ENCODE measurements at places on chromosomes 6 and 20. TPM values are rescaled to one million over a fixed set of nuclear protein-coding genes. Genes with fewer than 3 reads are reported as not detected.

GRCh38 chr6:160217073-160217472 lies 41.5 kb downstream of the SLC22A2 start:
- DNase-seq, result no peak
- H3K4me3 ChIP-seq, result no peak overlapping the region
- no peaks in the 10 kb centered on the region for H3K4me1 ChIP-seq
- no peaks in the 10 kb centered on the region for H3K27me3 ChIP-seq
- no peak overlapping the region for H3K27ac ChIP-seq
- H3K36me3 ChIP-seq, result no peaks in the 10 kb centered on the region

- no peaks in the 10 kb centered on the region for H3K4me1 ChIP-seq
- H3K27me3 ChIP-seq, result no peaks in the 10 kb centered on the region
- H3K36me3 ChIP-seq, result no peaks in the 10 kb centered on the region
These were observed 370.7 kb upstream of the AGPAT4 start for GRCh38 chr6:161644521-161644920.

DNA sequence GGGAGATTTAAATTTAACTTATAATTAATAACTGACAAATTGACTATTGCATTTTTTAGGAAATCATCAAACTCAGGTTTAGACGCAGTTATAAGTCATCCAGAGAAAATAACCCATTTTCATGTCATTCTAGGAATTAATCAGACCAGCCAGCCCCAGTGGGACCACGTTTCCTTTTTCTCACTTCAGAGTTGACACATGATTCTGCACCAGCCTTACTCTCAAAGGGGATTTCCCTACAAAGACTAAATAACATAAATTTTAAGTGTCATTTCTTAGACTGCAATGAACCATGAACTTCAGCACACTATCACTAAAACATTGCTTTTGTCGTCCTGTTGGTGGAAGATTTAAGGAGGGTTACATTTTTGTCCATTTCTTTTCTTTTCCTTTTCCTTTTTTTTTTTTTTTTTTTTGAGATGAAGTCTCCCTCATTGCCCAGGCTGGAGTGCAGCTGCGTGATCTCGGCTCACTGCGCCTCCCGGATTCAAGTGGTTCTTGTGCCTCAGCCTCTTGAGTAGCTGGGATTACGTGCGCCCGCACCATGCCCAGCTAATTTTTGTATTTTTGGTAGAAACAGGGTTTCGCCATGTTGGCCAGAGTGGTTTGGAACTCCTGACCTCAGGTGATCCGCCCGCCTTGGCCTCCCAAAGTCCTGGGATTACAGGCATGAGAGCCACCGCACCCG lies 3.6 kb downstream of the IPCEF1 start:
- H3K4me3 ChIP-seq, result no peak overlapping the region
- H3K27me3 ChIP-seq, result no peaks in the 10 kb centered on the region
- no peaks in the 10 kb centered on the region for H3K4me1 ChIP-seq
- H3K36me3 ChIP-seq, result no peaks in the 10 kb centered on the region
- DNase-seq, result no peak

- no peaks in the 10 kb centered on the region for H3K4me1 ChIP-seq
- H3K36me3 ChIP-seq, result no peaks in the 10 kb centered on the region
- no peaks in the 10 kb centered on the region for H3K27me3 ChIP-seq
- peak overlapping the region; percentile 90 for H3K27ac ChIP-seq
- DNase-seq, result no peak
These were observed 549 bp upstream of the CSE1L start for GRCh38 chr20:49045440-49046086.

DNA sequence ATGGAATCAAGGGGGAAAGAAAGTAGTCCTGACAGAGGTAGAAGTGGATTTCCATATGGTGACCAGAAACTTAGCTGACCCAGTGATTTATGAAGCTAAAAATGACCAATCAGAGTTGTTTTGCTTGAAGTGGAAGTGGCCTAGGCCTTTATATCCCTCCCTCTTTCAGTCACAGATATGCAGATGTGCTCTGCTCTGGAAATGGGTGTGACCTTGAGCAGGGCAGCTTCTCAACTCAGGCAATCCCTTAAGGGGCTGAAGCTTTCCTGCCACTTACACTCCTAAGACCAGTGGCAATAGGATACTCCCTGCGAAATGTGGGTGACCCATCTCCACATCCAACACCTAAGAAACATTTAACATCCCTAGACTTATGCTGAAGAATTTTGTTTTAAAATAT lies 256.6 kb downstream of the EYS start:
- H3K4me1 ChIP-seq, result no peaks in the 10 kb centered on the region
- H3K4me3 ChIP-seq, result no peak overlapping the region
- no peak for DNase-seq
- H3K27ac ChIP-seq, result no peak overlapping the region

DNA sequence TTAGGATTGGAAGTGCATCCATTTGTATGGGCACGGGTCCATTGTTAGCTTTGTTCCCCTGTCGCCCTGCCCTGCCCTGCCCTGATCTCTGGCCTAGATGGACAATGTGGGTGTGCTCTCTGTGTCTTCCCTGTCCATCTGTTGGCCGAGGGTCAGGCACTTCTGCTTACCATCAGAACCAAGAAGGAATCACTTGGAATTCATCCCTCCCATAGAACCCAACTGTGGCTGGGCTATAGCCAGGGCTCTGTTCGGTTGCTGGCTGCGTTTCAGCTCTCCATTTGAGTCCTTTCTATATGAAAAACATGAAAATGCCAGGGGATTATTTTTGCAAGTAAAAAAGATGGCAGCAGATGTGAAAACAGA lies 26.6 kb upstream of the TULP4 start:
- no peaks in the 10 kb centered on the region for H3K36me3 ChIP-seq
- DNase-seq, result no peak
- H3K27ac ChIP-seq, result peak overlapping the region; percentile 39
- no peak overlapping the region for H3K4me3 ChIP-seq

- H3K36me3 ChIP-seq, result no peaks in the 10 kb centered on the region
- no peaks in the 10 kb centered on the region for H3K27me3 ChIP-seq
- no peaks in the 10 kb centered on the region for H3K4me1 ChIP-seq
- no peak overlapping the region for H3K4me3 ChIP-seq
These were observed 32.5 kb upstream of the VEGFA start for GRCh38 chr6:43737272-43738081.

DNA sequence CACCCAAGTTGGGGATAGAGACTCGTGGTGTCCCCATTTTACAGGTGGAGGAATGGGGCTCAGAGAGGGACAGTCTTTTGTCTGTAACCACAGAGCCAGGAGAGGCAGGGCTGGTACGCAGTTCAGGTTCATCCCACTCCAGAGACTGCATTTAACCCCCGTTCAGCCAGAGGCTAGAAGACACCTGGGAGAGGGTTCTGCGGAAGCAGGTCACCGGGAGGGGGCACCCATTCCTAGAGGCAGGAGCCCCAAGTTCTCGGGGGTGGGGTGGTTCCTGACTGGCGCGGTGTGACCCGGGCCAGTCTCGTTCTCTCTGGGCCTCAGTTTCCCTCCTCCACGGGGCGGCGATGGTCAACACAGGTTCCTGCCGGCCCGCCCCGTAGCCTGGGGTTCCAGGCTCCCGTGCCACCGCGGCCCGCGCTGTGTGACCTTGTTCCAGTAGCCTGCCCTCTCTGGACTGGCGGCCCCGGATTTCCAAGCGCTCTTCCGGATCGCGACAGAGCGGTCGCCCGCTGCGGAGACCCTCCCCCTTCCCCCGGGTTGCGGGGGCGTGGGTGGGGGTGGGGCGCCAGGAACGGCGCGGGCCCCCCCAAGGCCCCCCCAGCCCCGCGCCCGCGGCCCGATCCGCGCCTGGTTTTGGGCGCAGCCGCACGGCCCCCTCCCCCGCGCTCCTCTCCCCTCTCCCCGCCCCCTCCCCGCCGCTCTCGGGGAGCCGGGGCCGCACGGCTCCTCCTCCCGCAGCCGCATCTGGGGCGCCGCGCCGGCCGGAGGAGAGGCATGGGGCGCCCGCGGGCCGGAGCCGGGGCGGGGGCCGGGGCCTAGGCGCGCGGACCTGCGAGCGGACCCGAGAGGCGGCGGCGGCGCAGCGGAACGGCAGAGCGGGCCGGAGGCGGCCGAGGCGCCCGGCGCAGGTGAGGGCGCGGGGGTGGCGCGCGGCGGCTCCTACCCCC lies at the start of gene DLGAP4:
Gene DLGAP4, plus strand, starts transcription at position 738 of the 950 bp plus-strand sequence. CDS start 125,379 bp downstream, outside the sequence.
- H3K27me3 ChIP-seq, result peaks cover 5% of the 10 kb centered on the region
- peak within 1 kb of the TSS; percentile 69 for H3K4me3 ChIP-seq
- peaks cover 7% of the 10 kb centered on the region for H3K4me1 ChIP-seq
- H3K27ac ChIP-seq, result no peak within 1 kb of the TSS
- DNase-seq, result no peak

DNA sequence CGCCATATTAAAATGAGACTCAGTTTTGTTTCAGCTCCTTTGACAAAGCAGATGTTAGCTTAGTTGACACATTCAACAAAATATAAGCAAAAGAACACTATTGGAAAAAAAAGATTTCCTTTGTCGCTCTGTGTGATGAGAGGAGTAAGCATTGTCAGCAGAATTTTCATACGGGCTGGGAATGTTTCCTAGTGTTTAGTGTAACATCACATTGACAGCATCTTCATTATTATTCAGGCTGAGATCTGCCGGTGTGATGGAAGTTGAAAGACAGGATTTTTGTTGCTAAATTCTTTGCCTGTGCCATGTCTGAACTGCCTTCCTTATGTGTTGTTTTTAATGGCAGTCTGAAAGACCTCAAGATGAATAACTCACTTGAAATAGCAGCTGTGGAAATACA lies 49.1 kb downstream of the GRM1 start:
- peaks cover 5% of the 10 kb centered on the region for H3K27me3 ChIP-seq
- DNase-seq, result no peak
- no peak overlapping the region for H3K4me3 ChIP-seq
- no peak overlapping the region for H3K27ac ChIP-seq

DNA sequence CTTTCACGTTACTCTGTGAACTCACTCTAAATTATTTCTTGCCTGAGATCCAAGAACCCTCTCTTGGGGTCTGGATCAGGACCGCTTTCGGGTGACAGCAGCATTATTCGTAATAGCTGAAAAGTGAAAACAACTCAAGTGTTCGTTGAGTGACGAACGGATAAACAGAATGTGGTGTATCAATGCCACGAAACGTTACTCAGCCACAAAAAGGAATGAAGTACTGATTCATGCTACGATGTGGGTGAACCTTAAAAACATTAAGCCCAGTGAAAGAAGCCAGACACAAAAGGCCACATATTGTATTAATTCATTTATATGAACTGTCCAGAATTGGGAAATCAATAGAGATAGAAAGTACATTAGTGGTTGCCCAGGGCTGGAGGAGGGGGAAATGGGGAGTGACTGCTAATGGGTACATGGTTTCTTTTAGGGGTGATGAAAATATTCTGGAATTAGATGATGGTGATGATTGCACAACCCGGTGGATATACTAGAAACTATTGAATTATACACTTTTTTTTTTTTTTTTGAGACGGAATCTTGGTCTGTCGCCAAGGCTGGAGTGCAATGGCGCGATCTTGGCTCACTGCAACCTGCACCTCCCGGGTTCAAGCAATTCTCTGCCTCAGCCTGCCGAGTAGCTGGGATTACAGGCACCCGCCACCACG lies 8.4 kb downstream of the PTGIS start:
- no peak for DNase-seq
- H3K27me3 ChIP-seq, result no peaks in the 10 kb centered on the region
- no peaks in the 10 kb centered on the region for H3K36me3 ChIP-seq
- H3K27ac ChIP-seq, result peak overlapping the region; percentile 56
- H3K4me1 ChIP-seq, result no peaks in the 10 kb centered on the region
- H3K4me3 ChIP-seq, result no peak overlapping the region

Gene GPR6
- total RNA-seq, result not detected
